ENCODE measurements at places on chromosomes 1 and 21.

DNA sequence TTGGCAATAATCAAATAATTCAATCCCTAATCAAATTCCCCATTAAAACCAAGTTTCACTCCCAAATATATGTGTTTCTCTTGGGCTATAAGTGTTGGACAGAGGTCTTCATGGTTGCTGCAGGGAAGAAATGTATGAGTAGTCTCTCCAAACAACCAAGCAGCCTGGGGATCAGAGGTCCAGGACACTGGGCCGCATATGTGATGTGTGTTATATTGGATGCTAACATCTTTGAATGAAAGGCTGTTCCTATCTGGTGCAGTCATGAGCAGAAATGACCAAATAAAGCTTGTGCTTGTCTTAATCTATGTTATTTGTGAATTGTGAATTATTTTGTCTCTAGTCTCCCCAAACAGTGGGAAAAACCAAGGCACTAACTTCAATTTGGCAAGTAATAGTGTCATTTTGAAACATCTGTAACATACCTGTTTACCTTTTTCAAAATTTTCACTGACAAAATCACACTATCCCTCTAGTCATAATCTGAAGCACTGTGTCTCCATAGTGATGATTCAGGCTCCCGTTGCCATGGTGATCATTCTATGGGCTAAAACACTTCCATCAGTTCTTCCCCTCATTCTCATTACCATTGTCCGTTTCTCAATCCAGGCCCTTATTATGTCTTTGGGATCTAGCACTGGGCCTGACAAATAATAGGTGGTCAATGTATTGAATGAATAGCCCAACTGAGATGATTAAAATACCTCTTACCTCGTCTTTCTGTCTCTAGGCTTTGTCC lies 12.5 kb upstream of the TADA1 start:
- no peak for DNase-seq

DNA sequence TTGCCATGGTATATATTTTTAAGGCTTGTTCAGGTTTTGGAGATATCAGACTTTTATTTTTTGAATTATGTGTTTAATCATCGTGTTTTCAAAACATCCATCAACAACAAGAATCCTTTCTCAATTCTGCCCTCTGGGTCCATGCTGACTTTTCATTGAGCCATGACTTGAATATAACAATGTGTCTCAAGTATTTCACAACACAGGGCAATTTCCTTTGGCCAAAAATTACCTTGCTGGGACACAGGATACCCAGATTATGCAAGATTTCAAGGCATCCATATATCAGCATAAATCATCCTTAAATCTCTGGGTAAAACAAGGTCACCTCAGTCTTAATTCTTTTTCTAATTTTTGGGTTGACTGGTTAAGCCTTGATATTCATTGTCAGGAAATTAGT lies 411.2 kb upstream of the USP24 start:
- no peak for DNase-seq

- DNase-seq: no peak
Measured at GRCh38 chr1:87117761-87118368, 203.4 kb downstream of the HS2ST1 start.

DNA sequence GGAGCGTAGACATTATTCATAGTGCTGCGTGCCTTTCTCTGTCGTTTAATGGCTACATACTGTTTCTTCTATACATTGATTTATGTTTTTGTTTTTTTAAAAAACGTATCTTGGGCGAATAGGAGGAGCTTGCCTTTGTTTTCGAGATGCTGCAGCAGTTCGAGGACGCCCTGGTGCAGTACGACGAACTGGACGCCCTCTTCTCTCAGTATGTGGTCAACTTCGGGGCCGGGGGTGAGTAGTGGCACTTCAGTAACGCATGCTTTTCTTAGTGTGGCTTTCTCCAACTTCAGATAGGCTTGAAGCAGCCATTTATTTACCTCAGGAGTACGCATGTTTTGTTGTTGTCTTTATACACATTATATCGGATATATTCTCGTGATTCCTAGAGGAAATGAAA lies 46.9 kb downstream of the TRAPPC10 start:
- DNase-seq: no peak

All from stimulated activated CD4-positive, alpha-beta T cell treated with anti-CD3 and anti-CD28 coated beads, Interleukin-1b, Interleukin-23, amount 100 ng/mL, for 1 hour (primary cell).